Foreskin keratinocyte (primary cell): ENCODE measurements at places on chromosomes 5 and 9. TPM values are rescaled to one million over a fixed set of nuclear protein-coding genes. Genes with fewer than 3 reads are reported as not detected.
A peak's percentile ranks its signal among the peaks of the same experiment; 100 is the strongest.

Gene RECK
- polyA plus RNA-seq: 2.4 and 3.2 TPM in 2 replicates

Gene TMED9
- 262 and 316 TPM in 2 replicates for polyA plus RNA-seq

GRCh38 chr9:135858491-135859185, 48.7 kb downstream of the CAMSAP1 start:
- no peak for DNase-seq

DNA sequence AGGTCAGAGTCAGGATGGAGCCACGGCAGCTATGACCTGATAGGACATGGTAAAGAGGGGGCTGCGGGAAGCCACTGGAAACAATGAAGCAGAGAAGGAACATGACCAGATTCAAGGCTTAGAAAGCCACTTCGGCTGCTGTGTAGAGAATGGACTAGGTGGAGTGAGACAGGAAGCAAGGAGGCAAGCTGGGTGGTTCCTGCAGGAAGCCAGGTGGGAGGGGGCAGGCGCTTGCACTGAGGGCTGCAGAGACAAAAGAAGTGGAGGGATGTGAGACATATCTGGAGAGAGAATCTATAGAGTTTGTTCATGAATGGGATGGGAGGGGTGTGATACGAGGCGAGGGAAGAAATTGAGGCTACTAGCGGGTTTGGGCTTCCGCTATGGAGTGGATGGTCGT, 19.0 kb upstream of the N4BP3 start:
- no peak for DNase-seq

- no peak for DNase-seq
Measured at GRCh38 chr5:123105864-123106263, 16.8 kb downstream of the PRDM6 start.

GRCh38 chr9:135692410-135692809, 6.9 kb downstream of the SOHLH1 start:
- no peak for DNase-seq

GRCh38 chr9:137694236-137694959, 75.6 kb downstream of the EHMT1 start:
- no peak for DNase-seq

DNA sequence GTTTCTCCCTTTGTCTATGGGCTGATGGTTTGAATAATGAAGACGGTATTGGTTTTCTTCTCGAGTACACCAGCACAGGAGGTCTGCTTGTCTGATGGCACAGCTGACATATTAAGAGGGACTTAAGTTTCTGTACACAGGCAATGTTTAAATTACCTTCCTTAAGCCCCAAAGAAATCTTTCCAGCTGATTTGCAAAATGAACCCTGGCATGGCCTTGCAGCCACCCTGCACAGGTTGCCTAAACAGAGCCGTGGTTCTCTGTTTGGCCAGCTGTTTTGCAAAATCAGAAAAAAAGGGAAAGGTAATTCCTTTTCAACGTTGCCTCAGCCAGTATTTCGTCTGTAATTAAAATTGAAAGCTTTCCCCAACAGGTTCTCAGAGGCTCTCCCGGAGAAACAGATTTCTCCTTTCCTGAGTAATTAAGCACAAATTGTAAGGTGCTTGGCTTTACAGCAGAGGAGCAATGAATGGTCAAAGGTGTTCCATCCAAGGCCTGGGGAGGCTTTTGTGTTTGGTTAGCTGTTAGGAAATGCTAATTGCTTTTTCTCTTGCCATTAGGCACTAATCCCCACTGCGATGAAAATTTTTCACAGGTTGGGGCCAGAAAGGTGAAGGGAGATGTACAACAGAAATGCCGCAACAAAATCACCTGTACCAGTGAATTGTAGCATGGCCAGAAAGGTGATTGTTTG, 138.9 kb downstream of the RASEF start:
- no peak for DNase-seq

- no peak for DNase-seq
Measured at GRCh38 chr9:136806067-136806466, 1.7 kb upstream of the RABL6 start.

GRCh38 chr9:85536076-85536475, 205.7 kb downstream of the AGTPBP1 start:
- DNase-seq: peak; percentile 38

DNA sequence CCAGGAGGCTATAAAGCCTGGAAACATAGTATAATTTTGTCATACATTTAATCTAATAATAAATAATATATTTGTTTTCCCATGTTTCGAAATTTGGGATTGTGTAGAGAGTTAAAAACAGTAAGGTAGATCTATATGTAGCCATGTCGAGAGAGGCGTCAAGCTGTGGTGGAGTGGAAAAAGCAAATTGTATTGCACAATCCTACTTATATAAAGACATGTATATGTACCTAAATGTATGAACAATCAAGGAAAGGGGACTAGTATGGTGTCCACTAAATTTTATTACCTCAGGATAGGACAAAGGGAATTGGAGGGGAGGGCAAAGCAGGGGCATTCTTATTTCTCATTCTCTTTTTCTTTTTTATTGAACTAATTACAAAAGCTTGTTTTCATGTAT, 52.0 kb downstream of the GLRA1 start:
- DNase-seq: no peak

DNA sequence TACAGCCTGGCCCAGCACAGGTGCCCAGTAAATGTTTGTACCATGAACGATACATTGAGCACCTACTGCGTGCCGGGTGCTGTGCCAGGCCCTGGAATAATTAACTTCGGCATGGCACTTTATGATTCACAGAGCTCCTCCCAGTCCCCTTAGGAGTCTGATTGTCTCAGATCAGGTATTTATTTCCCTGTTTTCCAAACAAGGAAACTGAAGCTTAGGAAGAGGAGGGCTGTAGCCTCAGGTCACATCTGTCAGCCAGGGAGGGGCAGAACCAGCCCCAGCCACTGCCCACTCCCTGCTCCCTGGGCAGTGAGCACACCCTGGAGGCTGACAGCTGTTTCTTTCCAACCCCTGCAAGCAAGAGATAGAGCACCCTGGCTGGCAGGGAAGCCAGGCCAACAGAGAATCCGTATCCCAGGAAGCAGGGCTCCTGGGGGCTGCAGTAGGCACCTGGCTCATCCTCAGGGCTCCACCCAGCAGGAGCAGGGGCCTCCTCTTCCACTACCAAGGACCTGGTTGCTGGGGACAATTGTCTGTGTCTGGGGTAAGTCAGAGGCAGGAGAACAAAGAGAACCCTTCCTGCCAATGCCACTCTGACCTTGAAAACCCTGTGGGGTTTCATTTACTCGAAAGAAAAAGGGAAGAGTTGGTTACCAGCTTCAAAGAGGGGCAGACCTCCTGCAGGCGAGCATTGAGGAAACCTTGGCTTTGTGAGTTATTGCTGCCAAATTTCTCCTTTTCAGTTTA, 69.0 kb downstream of the DAB2IP start:
- peak; percentile 56 for DNase-seq

DNA sequence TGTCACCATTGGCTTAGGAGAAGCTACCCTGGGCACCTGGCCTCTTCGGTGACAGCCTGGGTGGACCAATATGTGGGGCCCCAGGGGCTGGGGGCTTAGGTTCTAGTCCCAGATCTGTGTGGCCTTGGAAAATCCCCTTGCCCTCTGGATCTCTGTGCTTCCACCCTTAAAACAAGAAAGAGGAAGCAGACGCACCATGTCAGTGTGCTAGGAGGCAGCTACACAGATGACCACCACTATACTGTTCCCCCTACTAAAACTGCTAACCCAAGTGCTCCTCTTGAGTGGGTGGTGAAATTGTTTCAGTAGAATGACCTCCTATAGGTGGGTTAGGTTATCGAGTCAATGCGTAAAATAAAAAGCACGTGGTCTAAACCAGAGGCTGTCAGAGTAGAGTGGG, 31.0 kb downstream of the AFAP1L1 start:
- DNase-seq: no peak

DNA sequence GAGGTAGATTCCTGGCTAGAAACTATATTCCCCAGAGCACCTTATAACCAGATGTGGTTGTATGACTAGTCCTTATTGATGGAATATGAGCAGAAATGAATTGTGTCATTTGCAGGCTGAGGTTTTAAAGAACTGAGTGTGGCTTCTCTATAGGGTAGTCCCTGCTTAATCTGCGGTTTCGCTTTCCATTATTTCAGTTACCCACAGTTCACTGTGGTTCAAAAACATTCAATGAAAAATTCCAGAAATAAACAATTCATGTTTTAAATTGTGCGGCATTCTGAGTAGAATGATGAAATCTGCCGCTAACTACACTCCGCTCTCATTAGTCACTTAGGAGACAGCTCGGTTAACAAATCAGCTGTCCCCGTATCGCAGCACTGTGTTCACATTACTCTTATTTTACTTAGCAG, 65.1 kb downstream of the ANKRD55 start:
- DNase-seq: no peak

Gene TOR4A
- 11.8 and 15.7 TPM in 2 replicates for polyA plus RNA-seq

DNA sequence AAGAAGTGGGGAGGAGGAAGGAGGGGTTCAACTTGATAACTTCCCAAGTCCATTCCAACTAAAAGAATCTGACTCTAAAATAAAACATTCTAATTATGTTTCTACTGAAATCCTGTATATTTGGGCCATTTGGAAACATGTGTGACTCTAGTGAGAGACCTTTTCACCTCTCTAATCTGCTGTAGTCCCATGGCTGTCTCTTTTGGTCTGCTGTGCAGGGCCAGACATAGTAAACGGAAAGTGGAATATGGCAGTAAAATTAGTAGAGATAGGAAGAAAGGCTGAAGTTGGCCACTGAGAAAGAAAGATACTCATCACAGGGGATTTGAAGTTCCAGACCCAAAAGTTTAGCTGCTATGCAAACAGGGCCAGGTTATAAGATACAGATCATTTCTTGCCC, 15.9 kb downstream of the RFX3 start:
- DNase-seq: no peak
